ENCODE measurements at places on chromosomes 4 and X.

DNA sequence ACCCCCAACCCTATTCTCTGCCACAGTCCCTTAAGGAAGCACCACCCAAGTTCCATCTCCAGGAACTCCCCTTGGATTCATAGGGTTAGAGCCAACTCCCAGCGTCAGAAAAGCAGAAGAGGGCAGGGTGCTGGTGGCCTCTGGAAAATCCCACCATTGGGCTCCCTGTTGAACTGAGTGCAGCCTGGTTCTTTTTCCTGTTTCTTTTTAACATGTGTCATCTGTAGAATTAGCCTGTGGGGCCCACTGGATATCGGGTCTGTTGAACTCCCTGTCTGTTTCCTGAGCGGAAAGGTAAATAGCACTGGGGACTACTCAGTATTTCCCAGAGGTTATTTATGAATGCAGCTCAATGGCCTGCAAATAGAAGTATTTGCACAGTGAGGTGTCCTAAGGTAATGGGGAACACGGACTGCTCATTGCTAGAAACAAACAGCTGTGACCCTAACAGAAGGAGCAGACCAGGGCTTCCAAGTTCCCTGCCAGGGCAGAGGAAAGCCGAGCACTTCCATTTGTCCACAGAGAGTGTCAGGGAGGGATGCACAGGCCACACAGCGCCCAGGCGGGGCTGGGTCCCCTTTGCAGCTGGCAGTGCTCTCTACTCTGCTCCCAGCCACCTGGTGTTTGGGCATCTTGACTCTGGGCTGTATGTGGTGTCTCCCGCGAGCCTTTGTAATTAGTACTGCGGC, 102.6 kb downstream of the FHDC1 start:
- no peak for DNase-seq

- DNase-seq, result no peak
Observed at GRCh38 chr4:103079621-103080020, 3.1 kb upstream of the SLC9B2 start.

- DNase-seq, result no peak
Observed at GRCh38 chrX:48068096-48068887, 3.1 kb downstream of the ZNF630 start.

GRCh38 chrX:2650865-2651264, 40.2 kb upstream of the CD99 start:
- DNase-seq, result no peak

DNA sequence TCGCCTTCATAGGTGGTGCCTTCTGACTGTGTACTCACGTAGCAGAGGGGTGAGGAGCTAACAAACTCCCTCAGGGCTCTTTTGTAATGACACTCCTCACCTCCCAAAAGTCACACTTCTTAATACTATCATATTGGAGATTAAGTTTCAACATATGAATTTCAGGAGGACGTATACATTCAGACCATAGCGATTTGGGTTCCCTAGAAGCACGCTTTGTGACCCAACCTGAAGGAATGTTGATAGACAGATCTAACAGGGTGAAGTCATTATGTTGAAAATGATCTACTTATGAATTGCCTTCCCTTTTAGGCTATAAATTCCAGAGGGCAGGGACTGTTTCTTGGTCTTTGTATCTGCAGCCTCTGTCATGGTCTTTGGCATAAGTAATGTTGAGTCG, 3.2 kb upstream of the KLHL34 start:
- no peak for DNase-seq

DNA sequence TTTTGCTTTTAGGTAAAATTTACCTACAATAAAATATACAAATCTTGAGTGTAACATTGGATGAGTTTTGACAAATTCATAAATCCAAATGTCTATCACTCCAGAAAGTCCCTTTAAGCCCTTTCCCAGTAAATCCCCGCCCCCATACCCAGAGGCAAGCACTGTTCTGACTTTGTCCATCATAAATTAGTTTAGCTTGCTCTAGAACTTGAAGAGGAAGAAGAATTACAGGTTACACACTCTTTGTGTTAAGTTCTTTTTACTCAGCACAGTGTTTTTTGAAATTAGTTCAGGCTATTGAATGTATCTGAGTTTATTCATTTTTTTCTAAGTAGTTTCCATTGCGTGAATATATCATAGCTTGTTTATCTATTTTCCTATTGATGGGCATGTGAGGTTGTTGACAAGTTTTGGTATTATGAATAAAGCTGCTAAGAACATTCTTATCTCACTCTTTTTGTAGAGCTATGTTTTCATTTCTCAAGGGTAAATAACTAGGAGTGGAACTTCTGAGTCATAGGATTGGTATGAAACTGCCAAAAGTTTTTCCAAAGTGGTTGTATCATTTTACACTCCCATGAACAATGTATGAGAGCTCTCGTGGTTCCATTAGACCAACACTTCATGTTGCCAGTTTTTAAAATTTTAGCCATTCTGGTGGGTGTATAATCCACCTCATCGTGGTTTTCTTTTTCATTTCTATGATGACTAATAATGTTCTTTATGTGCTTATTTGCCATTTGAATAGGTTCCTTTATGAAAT, 22.4 kb upstream of the HPSE start:
- no peak for DNase-seq

DNA sequence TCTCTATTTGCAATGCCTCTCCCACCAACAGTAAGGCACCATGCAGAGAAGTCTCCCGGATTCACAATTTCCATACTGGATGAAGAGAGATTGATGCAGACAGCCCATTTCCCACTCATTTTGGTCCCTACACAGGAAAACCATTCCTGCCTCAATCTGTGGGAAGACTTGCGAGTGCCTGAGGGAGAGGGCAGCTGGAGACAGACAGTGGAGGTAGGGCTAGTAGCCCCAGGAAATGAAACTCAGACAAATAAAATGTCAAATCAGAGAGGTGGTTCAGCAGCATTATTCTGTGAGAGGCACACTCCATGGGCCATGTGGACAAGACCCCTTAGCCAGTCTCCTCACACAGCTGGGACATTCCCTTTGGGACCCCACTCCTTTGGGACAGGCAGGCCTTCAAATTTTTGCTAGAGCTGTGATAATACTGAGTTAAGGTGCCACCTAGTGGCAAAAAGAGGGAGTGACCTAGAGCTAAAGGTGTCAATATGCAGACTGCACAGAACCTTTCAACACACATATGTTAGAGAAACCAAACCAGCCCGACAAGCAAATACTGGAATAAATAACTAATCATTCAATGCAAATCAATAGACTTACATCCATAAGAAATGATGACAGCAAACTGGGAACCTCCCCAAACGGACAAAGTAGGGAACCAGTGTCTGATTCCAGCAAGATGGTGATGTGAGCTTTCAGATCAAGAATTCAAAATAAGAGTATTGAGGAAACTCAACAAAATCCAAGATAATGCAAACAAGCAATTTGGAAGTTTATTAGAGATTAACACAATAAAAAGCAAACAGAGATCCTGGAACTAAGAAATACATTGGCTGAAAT, 1865.3 kb upstream of the AGA start:
- DNase-seq, result peak; percentile 69

GRCh38 chr4:47855350-47855749, 17.5 kb upstream of the CORIN start:
- DNase-seq, result no peak
